Neural crest cell (in vitro differentiated cells): ENCODE measurements at places on chromosomes 4 and X. TPM values are rescaled to one million over a fixed set of nuclear protein-coding genes. Genes with fewer than 3 reads are reported as not detected.

DNA sequence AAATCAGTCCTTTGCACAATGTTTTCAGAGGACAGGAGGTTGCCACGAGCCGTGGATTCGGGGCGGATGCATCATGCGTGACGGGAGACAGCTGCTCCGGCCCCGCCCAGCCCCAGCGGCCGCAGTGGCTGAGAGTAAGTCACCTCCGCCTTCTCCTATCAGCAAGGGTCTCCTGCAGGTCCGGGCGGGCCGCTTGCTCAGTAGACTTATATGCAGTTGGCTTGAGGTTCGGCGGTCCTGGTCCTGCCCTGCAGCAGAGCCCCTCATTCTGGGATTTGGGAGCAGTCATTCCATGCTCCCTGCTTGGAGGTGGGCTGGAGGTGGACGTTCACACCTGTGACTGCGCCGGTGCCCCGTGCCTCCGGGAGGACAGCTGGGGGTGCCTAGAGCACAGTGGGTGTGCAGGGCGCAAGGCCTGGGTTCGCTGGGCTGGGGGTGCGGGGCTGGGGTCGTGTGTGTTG lies 86.3 kb upstream of the ADRA2C start:
- no peak overlapping the region for H3K4me3 ChIP-seq
- H3K4me1 ChIP-seq: no peaks in the 10 kb centered on the region
- no peaks in the 10 kb centered on the region for H3K36me3 ChIP-seq
- no peaks in the 10 kb centered on the region for H3K27me3 ChIP-seq
- no peak overlapping the region for H3K27ac ChIP-seq

DNA sequence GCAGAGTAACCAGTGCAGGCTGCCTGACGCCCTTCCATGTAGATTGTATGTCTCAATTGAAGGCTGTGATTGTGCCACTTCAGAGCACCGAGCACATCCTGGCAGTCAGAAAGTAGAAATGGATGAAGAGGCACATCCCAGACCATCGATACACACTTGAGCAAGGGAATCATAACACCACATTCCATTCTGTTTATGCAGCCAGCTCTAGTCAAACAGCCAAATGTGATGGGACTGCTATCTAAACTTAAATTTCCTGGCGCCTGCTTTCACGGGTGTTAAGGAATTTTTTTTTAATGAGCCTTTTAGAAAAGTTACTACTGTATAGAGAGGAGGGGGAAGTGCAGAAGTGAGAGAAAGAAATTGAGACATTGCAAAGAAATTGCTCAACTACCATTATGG lies 84.4 kb downstream of the PPARGC1A start:
- no peaks in the 10 kb centered on the region for H3K27me3 ChIP-seq
- no peak overlapping the region for H3K27ac ChIP-seq
- no peak overlapping the region for H3K4me3 ChIP-seq
- no peak for DNase-seq
- no peaks in the 10 kb centered on the region for H3K36me3 ChIP-seq

DNA sequence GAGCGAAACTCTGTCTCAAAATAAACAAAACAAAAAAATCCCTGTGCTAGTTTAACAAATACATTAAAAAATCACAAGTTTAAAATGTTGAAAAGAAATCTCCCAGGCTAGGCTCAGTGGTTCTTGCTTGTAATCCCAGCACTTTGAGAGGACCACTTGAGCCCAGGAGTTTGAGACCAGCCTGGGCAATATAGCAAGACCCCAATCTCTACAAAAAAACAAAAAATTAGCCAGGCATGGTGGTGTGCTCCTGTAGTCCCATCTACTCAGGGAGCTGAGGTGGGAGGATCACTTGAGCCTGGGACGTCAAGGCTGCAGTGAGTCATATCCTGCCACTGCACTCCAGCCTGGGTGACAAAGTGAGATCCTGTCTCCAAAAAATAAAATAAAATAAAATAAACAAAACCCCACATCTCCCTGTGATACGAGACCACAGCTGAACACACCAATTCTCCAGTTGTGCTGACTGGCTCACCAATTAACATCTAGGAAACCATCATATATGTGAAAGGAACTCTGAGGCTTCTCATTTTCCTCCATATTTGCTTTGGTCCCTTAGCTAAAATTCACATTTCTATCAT lies 7.3 kb downstream of the RPS4X start:
- no peak for DNase-seq
- no peak overlapping the region for H3K27ac ChIP-seq
- peaks cover 32% of the 10 kb centered on the region for H3K4me1 ChIP-seq
- peaks cover 33% of the 10 kb centered on the region for H3K36me3 ChIP-seq

DNA sequence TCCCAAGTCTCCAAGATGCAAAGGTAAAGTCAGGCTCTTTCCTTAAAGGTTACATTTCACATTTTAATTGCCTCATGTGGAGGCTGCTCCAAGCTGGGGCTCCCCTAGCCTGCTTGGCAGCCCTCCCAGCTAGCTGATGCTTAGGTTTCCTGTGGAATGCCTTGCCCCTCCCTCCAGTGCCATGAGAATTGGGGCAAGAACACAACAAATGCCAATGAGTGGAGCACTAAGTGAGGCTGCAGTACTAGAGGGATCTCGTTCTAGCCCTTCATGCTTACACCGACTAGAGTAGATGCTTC lies 597.7 kb downstream of the MID1IP1 start:
- peaks cover 5% of the 10 kb centered on the region for H3K4me1 ChIP-seq
- H3K27ac ChIP-seq: no peak overlapping the region
- no peak for DNase-seq
- no peaks in the 10 kb centered on the region for H3K27me3 ChIP-seq
- no peak overlapping the region for H3K4me3 ChIP-seq

DNA sequence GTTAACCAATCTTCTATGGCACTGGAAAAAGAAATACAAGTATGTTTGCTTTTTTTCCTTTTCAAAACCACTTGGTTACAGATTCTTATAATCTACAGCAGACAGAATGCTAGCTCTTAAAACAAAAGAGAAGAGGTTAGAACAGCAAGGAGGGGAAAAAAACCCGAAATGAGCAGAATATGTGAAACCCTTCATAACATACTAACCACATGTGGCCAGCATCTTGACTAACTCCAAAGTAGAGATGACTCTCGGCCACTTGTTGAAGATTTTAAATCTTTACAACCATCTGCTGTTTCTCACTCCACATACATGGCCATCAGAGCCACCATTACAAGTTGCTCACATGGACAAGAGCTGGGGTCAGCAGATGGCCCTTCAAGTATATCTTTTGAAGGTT lies 100.3 kb downstream of the PAPSS1 start:
- no peaks in the 10 kb centered on the region for H3K27me3 ChIP-seq
- H3K27ac ChIP-seq: no peak overlapping the region
- no peaks in the 10 kb centered on the region for H3K4me1 ChIP-seq
- H3K36me3 ChIP-seq: peaks cover 38% of the 10 kb centered on the region

DNA sequence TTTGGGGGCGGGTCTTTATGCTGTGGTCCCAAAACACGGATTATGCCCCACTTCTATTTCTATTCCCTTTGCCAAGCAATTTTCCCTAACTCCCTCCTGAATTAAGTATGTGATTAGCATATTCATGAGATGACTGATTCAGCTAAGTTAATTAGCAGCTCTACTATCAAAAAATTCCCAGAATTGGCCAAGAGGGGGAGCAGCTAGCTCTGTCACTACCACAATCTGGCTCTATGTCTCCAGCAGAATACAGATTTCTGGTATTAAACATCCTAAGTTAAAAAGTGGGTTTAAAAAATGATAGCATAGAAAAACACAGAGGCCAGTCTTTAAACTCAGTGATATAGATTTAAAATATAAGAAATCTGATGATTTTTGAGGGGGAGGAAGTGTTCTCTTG lies 80.3 kb downstream of the GPC4 start:
- no peaks in the 10 kb centered on the region for H3K27me3 ChIP-seq
- H3K36me3 ChIP-seq: no peaks in the 10 kb centered on the region
- no peak overlapping the region for H3K27ac ChIP-seq
- peak; percentile 29 for DNase-seq
- peaks cover 26% of the 10 kb centered on the region for H3K4me1 ChIP-seq

- H3K36me3 ChIP-seq: no peaks in the 10 kb centered on the region
- H3K27ac ChIP-seq: no peak overlapping the region
- DNase-seq: peak; percentile 41
- no peaks in the 10 kb centered on the region for H3K27me3 ChIP-seq
- H3K4me1 ChIP-seq: peaks cover 16% of the 10 kb centered on the region
- H3K4me3 ChIP-seq: no peak overlapping the region
Observed at GRCh38 chr4:10582059-10582686, 102.4 kb downstream of the CLNK start.

DNA sequence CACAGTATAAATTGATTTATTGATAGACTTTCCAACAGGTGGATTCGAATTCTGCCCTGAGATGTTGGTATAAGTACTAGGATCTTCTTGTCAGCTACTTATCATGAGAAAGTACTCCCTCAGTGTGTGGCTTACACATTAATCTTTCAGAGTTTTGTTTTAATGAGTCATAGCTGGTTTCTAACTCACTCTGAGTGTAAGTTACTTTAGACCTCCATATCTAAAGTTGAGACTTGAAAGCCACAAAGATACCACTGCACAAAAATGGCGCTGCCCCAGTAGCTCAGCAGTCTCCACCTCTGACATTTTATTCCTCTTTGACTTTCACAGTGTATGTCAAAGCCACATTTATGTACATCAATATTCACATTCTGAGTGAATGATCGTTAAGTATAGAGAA lies 318.5 kb downstream of the ARAP2 start:
- no peaks in the 10 kb centered on the region for H3K27me3 ChIP-seq
- H3K4me3 ChIP-seq: no peak overlapping the region
- H3K36me3 ChIP-seq: no peaks in the 10 kb centered on the region
- no peaks in the 10 kb centered on the region for H3K4me1 ChIP-seq

DNA sequence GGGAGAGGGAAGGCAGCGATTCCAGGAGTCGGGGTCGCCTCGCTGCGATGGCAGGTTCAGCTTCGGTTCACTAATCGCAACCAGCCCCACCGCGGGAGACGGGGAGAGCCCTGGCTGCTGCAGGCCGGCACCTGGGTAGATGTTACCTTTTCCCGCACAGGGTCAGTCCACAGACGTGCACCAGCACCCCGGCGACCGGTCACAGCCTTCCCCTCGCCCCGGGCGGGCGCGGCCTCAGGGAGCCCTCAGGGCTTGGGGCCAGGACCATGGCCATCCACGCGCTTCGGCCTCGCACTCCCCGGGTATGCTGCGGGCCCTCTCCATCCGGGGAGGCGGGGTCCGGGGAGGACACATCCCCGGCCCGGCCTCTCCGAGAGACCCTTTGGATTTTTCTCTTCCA lies 26.1 kb upstream of the EXOC1L start:
- H3K36me3 ChIP-seq: no peaks in the 10 kb centered on the region
- peaks cover 3% of the 10 kb centered on the region for H3K27me3 ChIP-seq

DNA sequence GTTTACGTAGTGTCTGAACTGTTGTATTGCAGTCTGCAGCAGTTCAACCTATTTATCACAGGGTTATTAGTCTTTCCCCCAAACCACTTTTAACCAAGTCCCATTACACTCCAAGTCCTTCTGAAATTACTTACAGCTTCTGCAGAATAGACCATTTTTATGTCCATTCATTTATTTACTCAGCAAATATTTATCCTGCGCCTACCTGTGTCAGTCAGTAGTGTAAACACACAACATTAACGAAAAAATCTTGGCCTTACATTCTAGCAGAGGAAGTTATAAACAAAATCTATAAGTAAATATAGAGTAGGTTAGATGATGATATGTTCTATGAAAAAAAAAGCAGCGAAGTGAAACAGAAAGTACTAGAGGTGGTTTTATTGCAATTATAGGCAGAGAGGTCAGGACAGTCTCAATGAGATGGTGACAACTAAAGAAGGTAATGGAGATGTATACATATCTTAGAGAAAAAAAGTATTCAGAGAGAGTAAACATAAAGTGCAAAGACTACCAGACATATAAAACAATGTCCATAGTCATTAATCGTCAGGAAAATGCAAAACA lies 534.7 kb downstream of the KCNIP4 start:
- H3K4me3 ChIP-seq: no peak overlapping the region
- no peak for DNase-seq
- no peak overlapping the region for H3K27ac ChIP-seq
- H3K36me3 ChIP-seq: no peaks in the 10 kb centered on the region

GRCh38 chr4:1266881-1267763 lies 18.2 kb upstream of the CTBP1 start:
- DNase-seq: no peak
- H3K27ac ChIP-seq: no peak overlapping the region
- H3K36me3 ChIP-seq: peaks cover 26% of the 10 kb centered on the region
- no peak overlapping the region for H3K4me3 ChIP-seq
- H3K4me1 ChIP-seq: no peaks in the 10 kb centered on the region

Gene JCHAIN
- total RNA-seq: not detected in 2 replicates

Gene GPR143
- total RNA-seq: 2.4 and 2.7 TPM in 2 replicates

Gene PF4V1
- not detected in 2 replicates for total RNA-seq

Gene LEF1
- 55.0 and 62.1 TPM in 2 replicates for total RNA-seq
